ENCODE measurements at places on chromosomes 13 and 19.

- no peak for DNase-seq
These were observed 14.3 kb downstream of the DPRX start for GRCh38 chr19:53646144-53646543.

- no peak for DNase-seq
These were observed 65.0 kb upstream of the GTF2F2 start for GRCh38 chr13:45055198-45055901.

GRCh38 chr19:56098731-56099568 lies 22.1 kb downstream of the ZNF787 start:
- DNase-seq = no peak

- no peak for DNase-seq
These were observed 1379.0 kb upstream of the MIR17HG start for GRCh38 chr13:89968470-89968869.

DNA sequence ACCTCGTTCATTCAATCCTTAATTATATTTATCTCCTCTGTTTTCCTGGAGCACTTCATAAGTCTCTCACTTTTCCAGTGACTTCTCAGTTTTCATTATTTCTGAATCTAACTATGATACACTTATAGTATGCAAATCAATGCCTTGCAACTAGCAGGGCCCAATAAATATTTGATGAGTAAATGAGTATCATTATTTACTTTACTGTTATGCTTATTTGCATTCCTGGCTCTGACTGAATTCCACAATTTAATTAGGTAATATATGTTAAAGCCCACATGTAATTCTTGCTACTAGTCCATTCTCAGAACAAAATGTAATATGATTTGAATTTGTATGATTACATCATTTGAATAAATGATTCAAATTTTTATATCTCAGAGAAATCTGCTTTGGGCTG lies 1595.1 kb upstream of the MIR17HG start:
- no peak for DNase-seq

DNA sequence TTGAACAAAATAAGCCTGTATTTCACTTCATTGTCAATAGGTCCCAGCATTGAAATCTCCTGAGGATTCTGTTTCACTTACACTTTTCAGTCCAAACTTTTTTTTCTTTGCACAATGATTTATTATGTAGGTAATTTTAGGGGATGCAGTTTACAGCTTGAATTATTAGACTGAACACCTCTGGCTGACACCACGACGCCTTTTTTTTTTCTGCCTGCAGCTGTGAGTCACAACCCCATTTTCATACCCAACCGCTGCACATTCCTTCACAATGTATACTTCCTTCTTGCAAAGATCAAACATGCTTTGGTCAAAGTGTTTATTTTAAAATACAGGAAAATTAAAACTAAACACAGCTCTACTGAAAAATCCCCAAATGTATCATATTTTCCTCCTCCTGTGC lies 11.4 kb downstream of the ZIC2 start:
- DNase-seq = no peak

DNA sequence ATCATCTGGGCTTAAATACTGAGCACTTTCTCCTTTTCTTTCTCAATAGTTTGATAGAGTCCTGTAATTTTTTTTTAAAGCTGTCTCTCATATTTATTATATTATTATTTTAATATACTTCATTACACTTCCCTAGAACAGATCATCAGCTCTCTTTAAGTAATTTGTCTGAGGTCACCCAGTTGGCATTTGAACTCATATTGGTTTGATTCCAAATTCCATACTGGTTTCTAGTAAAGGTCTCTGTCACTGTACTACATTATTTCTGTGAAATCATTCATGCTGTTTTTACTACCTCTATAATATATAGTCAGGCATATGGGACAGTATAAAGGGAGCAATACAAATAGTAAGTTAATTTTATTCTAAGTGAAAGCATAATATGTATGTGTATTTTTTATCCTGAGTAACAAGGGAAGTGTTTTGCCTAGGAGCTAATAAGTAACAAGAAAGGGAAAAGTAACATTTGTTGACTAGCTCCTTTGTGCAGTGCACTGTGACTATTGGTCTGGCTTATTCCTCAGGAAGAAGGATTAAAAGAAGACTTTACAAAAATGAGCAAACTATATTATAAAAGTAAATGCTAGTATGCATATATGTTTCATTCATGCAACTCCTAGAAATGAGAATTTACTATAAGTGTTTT lies 14.3 kb downstream of the LPAR6 start:
- no peak for DNase-seq

DNA sequence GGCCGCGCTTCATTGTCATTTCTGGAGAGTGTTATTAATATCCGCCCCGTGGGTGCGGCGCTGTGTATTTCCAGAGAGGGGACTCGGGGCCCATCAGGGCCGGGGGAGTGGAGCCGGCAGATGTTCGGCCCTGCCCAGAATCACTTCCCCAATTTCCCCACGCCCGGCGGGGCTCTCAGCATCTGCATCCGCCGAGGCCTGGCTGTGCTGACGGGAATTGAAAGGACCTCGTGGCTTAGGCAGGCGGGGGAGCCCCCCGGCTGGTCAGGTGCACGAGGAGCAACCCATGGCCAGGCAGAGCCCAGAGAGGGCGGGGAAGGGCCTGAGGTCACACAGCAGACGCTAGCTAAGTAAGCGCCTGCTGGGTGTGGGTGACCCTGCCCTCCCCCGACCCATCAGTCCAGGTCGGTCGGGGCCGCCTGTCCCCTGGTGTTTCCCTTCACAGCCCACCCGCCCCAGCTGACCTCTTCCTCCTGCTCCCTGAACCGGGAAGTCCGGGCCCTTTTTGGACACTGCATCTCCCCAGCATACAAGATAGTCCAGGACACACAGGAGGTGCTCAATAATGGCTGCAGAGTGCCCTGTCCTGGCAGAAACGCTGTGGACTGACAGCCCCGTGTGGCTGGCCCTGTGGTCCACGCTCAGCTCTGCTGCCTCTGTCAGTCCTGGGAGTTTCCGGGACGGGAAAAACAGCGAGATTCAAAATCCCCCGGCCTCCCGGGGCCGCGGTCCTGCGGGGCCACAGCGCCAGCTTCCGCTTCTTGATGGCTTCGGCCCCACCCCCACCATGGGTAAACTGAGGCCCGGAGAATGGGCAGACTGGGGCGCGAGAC lies 22.1 kb downstream of the ARID3A start:
- no peak for DNase-seq
